Activated effector memory CD4-positive, alpha-beta T cell treated with Interleukin-2 at 50 U/mL for 16 hours (primary cell): ENCODE measurements at places on chromosomes 11 and 22.

DNA sequence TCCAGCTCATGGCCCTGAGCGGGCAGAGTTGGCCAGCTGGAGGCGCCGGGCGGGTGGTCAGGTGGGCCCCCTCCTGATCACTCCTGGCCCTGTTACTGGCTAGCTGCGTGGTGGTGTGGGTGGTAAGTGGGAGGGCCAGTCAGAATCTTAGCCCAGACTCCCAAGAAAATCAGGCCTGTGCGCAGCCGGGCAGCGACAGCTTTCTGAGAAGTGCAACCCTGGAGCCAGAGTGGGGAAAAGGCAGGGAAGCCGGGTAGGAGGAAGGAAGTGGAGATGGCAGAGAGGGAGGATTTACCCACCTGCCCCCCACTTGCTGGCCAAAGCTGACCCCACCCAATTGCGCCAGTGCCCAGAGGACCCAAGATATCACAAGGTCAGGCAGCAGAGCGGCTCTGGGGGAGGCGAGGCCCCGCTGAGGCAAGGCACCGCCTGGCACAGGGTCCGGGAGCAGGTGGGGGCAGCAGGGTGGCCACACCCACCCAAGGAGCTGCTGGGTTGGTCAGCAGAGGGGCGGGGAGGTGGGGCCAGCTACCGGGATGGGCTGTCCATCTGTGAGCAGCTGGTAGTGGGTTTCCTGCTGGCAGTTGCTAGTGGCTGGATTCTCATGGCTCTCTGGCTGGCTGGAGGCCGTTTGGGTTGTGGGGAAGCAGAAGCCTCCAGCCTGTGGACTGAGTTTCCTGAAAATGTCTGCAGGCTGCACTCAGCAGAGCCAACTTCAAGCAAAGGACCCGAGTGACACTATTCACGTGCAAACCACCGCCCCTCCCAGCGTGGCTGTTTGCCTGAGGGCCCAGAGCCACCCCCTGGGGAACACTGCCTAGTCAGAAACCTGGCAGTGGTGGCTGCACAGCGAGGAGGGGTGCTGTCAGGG, 196.4 kb downstream of the IGLL1 start:
- DNase-seq: no peak

DNA sequence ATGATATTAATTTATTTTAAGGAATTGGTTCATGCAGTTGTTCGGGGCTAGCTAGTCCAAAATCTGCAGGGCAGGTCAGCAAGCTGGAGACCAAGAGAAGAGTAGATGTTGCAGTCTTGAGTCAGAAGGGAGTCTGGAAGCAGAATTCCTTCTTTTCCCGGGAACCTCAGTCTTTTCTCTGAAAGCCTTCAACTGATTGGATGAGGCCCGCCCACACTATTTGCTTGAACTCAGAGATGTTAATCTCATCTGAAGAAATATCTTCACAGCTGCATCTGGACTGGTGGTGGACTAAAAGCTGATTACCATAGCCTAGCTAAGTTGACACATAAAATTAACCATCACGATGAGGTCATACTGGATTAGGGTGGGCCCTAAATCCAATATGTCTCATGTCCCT, 122.2 kb downstream of the COMMD9 start:
- DNase-seq: no peak

DNA sequence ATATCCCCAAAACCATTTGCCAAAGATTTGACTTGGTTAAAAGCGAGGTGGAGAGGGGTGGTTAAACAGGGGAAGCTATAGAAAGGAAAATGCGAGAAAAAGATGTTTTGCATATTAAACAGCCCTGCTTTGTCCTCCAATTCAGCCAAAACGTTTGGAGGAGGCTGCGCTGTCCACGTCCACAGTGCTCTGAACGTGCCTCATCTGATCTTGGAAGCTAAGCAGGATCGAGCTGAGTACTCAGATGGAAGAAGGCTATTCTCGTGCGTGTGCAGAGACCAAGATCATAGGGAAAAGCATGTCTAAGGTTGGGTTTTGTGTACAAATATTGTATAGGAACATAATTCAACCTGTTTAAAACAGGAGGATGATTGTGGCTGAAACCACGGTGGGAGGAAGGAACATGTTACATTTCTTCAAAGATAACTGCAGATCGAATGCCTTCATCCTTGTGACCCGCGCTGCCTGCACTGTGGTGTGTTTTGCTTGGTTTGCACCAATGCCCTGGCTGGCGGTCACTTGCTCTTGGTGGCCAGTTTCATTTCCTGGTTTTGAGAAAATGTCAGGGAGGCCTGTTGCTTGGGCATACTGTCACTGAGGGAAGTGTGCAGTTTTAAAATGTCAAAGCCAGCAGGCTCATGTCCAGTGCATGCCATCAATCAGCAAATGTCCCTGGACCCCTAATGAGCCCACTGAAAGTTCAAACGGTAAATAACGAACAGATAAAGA, 40.4 kb downstream of the FLI1 start:
- no peak for DNase-seq

- DNase-seq: no peak
Measured at GRCh38 chr22:19805821-19806212, 45.2 kb downstream of the TBX1 start.

DNA sequence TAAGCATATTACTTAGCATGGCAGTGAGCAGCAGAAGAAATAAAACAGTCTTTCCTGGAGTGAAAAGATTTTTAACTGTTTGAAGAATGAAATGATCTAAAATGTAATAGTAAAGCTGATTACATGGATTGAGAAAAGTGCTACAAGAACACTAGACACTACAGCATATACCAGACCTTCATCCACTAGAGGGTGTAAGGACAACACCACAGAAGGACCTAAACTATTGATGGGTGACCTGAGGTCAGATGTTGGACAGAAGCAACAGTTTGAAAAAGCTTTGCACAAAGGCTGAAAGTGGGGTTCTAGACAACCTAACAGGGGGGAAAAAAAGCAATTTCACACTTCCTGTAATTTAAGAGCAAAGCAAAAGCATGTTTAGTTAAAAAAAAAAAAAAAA, 97.7 kb downstream of the RBFOX2 start:
- DNase-seq: no peak

DNA sequence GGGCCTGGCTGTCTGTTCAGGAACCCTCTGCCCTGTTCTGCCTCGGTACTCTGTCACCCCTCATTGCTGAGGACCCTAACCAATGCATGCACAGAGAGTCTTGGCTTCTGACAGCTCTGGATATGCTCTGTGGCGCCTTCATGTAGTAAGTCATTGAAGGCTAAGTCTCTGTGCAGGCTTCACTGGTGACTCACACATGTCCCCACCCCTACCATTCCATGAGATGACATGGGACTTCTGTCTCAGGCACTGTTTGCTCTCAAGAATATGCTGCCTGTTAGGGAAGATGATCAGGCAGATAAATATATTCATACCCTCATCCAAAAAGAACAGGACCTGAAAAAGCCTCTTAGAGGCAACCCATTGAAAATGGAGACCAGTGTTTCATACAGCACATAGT, 43.6 kb upstream of the HORMAD2 start:
- no peak for DNase-seq

DNA sequence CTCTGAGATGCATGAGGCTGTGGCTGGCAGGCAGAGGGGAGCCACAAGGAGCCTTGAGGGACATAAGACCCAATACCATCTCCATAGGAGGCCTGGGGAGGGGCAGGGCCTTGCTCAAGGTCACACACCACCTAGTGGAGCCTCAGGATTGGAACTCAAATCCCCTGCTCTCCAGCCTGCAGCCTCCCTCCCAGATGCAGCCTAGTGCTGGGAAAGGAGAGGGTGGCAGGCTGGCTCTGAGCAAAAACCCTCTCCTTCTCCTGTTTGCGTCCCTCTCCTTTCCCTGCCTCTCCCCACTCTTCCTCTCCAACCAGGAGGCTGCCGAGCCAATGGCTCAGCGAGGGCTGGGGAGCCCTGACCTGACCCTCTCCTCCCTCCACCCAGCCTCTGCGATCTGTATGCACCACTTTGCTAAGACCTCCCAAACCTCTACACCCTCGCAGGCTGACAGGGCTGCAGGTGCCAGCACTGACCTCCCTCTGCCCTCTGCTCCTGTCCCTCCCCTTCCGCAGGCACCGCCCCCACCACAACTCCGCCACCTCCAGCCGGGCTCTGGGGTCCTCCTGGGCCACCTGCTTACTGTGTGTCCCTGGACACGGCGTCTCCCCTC, 14.7 kb downstream of the IGLL1 start:
- DNase-seq: no peak

GRCh38 chr11:6437423-6437822, 3.4 kb downstream of the HPX start:
- no peak for DNase-seq

- DNase-seq: no peak
Measured at GRCh38 chr11:75349521-75350116, 1.8 kb downstream of the ARRB1 start.

GRCh38 chr11:128171506-128171905, 415.9 kb downstream of the ETS1 start:
- no peak for DNase-seq

GRCh38 chr11:12433571-12434324, 56.4 kb downstream of the PARVA start:
- no peak for DNase-seq

- no peak for DNase-seq
Measured at GRCh38 chr11:35282221-35282882, 137.0 kb downstream of the SLC1A2 start.

DNA sequence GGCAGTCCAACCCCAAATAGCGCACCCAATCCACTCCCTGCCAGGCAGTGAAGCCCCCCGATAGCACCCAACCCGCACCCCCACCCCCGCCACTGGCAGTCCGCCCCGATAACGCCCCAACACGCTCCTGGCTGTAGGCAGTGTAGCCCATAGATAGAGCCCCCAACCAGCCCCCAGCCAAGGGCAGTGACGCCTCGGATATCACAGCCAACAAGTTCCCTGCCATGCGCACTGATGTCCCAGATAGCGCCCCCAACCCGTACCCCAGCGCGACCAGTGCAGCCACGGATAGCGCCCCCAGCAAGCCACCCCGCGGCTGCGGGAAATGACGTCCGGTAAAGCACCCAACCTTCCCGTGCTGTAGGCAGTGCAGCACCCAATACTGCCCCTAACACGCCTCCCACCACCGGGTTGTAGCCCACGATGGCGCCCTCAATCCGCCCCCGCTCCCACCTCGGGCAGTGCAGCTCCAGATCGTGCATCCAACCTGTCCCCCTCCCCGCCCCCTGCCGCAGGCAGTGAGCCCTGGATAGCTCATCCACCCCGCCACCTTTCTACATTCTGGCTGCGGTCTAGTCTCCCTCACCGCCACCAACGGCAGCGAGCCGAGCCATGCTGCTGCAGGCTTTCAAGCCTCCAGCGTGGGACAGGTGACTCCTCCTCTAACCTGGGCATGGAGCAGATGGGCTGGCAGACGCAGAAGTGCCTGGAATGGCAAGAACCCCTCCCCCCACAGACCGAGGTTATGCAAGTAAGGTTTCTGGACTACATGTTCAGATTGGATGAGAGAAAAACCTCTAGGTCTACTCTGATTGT, 625 bp downstream of the RFPL2 start:
- no peak for DNase-seq

DNA sequence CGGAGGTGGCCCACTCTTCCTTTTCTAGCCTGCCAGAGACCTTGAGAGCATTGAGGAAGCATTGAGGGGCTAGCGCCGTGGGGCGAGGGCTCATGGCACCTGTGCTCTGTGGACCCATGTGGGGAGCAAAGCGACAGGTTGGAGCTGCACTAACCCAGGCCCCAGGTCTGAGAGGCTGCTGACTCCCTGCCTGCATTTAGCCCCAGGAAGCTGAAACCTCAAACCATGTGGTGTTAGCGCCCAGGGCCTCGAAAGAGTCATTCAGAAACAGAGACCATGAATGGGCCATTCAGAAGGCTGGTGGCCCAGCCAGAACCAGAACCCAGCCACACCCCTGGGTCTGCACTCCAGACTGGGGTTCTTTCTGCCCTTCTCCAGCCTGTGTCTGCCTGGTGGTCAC, 88.6 kb downstream of the BCR start:
- no peak for DNase-seq

- no peak for DNase-seq
Measured at GRCh38 chr11:28858076-28858475, 749.9 kb downstream of the METTL15 start.

GRCh38 chr11:15189189-15189588, 74.5 kb downstream of the INSC start:
- DNase-seq: no peak

DNA sequence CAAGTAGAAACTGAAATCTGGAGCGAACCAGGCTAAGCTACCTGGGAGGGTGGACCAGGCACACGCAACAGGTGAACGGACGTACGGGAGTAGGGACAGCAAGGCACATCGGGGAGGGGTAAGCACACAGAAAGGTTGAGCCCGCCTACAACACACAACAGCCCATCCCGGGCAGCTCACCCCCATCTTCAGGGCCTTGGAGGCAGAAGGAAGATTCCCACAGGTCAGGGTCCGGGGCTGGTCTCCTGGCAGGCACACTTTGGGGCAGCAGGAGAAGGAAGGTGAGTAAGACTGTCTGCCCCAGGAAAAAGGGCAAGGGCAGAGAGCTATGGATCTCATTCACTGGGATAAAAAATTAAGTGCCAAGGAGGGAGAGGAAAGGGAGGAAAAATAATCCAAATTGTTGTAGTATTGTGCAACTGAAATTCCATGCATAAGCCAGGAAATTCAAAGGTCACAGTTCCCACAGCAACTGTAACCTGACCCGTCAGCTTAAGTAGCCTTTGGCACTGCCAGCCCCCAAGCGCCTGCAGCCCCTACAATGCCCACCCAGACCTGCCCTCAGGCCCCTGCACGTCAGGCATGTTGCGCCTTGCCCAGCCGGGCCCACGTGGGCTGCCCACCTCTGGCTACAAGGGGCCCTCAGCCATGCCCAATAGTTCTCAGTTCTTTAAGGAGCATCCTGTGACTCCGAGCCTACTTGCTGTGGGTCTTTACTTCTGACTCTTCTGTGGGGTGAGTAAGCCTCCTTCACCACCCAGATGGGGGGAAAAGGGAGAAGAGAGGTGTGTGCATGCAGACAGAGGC, 51.8 kb downstream of the MICAL3 start:
- no peak for DNase-seq

DNA sequence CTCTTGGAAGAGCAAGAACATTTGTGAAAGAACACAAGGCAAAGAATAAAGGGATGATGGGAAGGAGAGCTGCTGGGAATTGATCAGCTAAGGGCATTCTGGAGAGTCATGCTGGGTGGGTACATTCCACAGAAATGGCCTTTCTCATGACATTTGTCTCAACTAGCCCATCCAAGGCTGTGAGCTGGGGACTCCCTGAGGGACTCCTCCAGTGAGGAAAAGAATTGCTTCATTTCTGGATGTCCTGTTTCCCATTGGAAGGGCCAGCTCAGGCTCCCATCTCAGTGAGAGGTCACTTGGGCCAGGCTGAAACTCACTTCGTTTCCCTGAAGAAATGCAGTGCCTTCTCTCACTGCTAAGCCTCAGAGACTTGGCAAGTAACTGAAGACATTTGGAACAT, 106.8 kb downstream of the CD44 start:
- DNase-seq: no peak

- no peak for DNase-seq
Measured at GRCh38 chr11:76717816-76718215, 47.3 kb upstream of the LRRC32 start.
